T-cell (primary cell): ENCODE measurements at places on chromosomes 2 and 18. TPM values are rescaled to one million over a fixed set of nuclear protein-coding genes. Genes with fewer than 3 reads are reported as not detected.

GRCh38 chr18:26941584-26941983, 76.1 kb upstream of the AQP4 start:
- no peak overlapping the region for H3K4me3 ChIP-seq
- no peaks in the 10 kb centered on the region for H3K27me3 ChIP-seq
- no peak for DNase-seq
- no peaks in the 10 kb centered on the region for H3K4me1 ChIP-seq
- H3K27ac ChIP-seq, result no peak overlapping the region

DNA sequence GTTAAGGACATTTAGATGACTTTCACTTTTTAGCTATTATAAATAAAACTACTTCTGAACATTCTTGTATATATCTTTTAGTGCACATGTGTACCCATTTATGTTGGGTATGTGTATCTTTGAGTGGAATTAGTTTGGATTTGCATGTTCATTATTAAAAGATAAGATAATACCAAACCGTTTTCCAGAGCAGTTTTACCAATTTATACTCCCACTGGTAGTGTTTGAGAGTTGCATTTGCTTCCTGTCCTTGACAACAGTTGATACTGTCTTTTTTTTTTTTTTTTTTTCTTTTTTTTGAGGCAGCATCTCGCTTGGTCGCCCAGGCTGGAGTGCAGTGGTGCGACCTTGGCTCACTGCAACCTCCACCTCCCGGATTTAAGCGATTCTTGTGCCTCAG, 23.3 kb downstream of the SLC30A6 start:
- no peak overlapping the region for H3K4me3 ChIP-seq
- no peak overlapping the region for H3K27ac ChIP-seq
- H3K27me3 ChIP-seq, result no peaks in the 10 kb centered on the region
- peaks cover 40% of the 10 kb centered on the region for H3K36me3 ChIP-seq
- no peak for DNase-seq
- H3K4me1 ChIP-seq, result peaks cover 6% of the 10 kb centered on the region

The FBXO15 gene
- 2.3 TPM for total RNA-seq

- no peak for DNase-seq
- no peaks in the 10 kb centered on the region for H3K27me3 ChIP-seq
- no peak overlapping the region for H3K27ac ChIP-seq
Measured at GRCh38 chr2:26212011-26212410, 32.4 kb downstream of the HADHA start.

The LGALSL gene
- total RNA-seq, result 1.0 TPM

The SLC40A1 gene
- 24.6 TPM for total RNA-seq

DNA sequence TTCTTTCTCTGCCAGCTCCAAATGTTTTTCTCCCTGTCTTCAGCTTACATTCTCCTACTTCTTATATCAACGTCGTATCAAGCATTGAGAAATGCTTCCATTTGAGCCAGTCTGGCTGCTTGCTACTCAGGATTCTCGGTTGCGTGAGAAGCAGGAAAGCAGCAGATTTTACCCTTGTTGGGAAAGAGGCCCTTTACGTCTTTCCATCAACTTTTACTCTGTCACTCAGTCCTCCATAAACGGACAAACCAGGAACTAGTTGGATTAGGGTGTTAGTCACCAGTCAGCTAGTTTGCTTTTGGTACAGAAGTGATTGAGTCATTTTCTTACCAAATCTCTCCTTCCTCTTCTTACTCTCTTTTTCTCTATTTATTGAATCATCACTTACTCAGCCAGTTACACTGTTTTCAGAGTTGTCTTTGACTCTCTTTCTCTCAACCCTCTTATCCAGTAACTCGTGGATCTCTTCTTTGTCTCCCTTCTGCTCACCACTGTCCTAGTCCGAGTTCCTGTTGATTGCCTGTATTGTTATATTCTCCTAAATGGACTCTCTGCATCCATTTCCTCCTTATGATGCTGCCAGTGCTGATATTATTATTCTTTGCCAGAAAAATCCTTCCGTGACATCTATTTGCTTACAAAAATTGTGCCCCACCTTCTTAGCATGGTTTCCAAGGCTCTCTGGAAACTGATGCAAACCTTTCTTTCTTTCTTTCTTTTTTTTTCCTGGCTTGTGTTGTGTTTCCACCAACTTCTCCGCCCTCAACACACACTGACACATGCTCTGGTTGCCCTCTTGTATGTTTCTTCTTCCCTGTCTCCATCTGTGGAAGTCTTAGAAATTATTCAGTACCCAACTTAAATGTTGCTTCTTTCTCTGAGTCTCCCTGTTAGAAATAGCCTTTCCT, 61.5 kb downstream of the VRK2 start:
- H3K4me3 ChIP-seq, result no peak overlapping the region
- H3K36me3 ChIP-seq, result no peaks in the 10 kb centered on the region
- no peaks in the 10 kb centered on the region for H3K4me1 ChIP-seq
- H3K27ac ChIP-seq, result no peak overlapping the region

- H3K4me3 ChIP-seq, result no peak overlapping the region
- DNase-seq, result no peak
- H3K4me1 ChIP-seq, result no peaks in the 10 kb centered on the region
- no peaks in the 10 kb centered on the region for H3K27me3 ChIP-seq
- H3K27ac ChIP-seq, result no peak overlapping the region
Measured at GRCh38 chr18:27709344-27709743, 467.6 kb downstream of the CDH2 start.

The NOSTRIN gene
- total RNA-seq, result 0.13 TPM

- DNase-seq, result no peak
- no peak overlapping the region for H3K27ac ChIP-seq
- no peaks in the 10 kb centered on the region for H3K27me3 ChIP-seq
- H3K36me3 ChIP-seq, result no peaks in the 10 kb centered on the region
- H3K4me3 ChIP-seq, result no peak overlapping the region
- no peaks in the 10 kb centered on the region for H3K4me1 ChIP-seq
Measured at GRCh38 chr2:205704127-205704741, 21.9 kb downstream of the NRP2 start.

DNA sequence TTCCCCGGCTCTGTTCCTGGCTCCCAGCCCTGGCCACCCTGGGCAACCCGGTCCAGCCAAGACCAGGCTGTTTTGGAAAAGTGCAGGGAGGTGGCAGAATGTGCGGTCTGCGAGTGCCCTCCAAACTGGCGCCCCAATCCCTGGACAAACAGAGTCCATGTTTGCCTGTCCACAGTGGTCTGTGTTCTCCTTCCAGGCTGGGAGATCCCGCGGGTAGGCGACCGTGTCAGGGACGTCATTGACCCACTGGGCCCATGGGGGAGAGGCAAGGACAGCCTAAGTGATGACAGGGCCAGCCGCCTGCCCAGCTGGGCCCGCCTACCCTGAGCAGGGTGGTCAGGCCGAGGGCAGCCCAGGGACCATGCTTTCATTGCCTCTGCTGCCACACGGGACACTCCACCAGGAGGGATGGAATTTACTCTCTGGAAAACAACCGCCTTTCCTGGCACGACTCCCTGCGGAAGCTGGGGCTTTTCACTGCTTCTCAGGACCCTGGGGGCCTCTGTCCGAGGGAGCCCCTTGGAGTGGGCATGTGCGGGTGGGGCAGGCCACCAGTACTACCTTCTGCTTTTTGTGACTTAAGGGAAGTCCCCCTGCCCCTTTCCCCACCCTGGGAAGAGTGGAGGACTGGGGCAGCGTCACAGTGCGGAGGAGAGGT, 20.1 kb downstream of the CYP26B1 start:
- no peak for DNase-seq
- H3K36me3 ChIP-seq, result no peaks in the 10 kb centered on the region
- no peak overlapping the region for H3K27ac ChIP-seq
- H3K4me3 ChIP-seq, result no peak overlapping the region
- H3K27me3 ChIP-seq, result peaks cover 29% of the 10 kb centered on the region

- no peak overlapping the region for H3K27ac ChIP-seq
- DNase-seq, result no peak
- no peaks in the 10 kb centered on the region for H3K4me1 ChIP-seq
- H3K27me3 ChIP-seq, result no peaks in the 10 kb centered on the region
- H3K4me3 ChIP-seq, result no peak overlapping the region
- H3K36me3 ChIP-seq, result no peaks in the 10 kb centered on the region
Measured at GRCh38 chr2:228545748-228546145, 364.3 kb upstream of the SPHKAP start.
